NCI-H82 (cell line): ENCODE measurements at places on chromosomes 4 and X.

DNA sequence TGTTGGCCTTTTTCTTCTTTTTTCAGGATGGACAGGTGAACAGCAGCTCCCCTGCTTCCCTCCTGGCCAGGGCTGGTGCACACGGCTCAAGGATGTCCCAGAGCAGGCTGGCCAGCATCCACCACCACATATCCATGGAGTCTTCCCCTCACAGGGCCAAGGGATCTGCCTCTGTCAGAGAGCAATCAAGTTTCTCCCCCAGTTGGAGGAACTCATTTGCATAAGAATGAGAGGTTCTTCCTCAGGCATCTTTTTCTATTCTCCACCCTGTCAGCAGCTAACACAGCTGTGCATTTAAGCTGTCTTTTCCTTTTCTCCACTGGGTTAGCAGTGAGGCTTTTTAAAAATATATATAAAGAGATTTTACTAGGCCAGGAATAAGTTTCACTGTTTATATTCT, 143.8 kb downstream of the ANAPC10 start:
- peak; percentile 36 for DNase-seq

DNA sequence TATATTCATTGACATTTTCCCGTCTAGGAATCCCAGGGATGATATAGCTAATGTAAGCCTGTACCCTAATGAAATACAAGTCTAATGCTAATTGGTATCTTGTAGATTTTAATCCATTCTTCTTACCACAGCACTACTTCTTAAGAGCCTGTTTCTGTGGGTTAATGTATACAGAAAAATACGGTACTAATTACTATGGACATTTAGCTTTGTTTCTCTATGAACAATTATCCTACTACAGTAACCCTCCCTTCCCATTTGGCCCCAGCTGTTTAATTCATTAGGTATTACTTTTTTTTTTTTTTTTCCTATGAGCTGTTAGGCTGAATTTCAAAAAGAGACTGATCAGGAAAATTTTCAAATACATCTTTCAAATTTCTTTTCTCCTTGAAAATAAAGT, 245.1 kb upstream of the SLC7A11 start:
- no peak for DNase-seq

DNA sequence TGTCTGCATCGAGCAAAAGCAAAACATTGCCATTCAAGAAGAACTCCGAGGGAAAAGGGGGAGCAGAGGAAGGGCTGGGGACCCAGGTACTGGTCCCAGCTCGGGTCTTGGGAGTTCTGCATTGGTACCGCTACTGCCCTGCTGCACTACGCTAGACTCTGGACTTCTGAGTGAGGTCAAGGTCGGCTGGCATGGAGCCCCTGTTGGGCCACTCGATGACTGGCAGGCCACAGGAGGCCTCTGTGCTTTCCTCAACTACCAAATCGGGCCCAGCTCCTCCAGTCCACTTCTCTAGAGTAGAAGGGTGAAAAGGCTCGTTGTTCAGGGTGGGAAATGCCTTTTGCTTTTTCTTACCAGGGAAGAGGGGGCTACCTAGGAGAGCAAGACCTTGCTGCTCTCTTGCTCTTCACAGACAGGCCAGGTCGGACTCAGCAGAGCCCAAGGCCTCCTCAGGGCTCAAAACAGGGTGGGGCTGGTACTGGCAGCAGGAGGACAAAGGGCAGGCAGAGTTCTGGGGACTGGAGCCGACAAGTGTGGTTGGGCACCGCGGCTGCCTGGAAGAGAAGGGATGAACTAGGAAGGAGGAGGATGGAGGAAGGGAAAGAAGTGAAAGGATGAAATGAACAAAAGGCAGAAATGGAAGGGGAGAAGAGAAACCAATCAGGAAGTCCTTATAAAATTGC, 8.9 kb upstream of the IRAK1 start:
- no peak for DNase-seq

DNA sequence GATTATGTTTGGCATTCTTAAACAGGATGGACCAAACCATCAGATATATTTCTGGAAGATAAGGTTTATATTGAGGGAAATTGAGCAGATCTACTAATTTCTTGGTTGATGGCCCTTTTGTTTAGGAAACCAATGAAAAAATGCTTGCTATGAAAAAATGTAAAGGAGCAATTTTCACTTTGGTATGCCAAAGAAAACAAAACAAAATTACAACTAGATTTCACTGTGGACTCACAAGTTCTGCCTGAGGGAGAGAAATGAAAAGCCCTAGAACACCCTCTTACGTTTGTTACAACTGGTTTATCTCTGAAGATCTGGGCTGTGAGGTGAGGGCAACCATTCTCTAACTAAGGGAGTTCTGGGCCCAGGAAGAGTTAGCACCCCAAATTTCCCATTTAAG, 122.5 kb upstream of the IL15 start:
- DNase-seq, result no peak

DNA sequence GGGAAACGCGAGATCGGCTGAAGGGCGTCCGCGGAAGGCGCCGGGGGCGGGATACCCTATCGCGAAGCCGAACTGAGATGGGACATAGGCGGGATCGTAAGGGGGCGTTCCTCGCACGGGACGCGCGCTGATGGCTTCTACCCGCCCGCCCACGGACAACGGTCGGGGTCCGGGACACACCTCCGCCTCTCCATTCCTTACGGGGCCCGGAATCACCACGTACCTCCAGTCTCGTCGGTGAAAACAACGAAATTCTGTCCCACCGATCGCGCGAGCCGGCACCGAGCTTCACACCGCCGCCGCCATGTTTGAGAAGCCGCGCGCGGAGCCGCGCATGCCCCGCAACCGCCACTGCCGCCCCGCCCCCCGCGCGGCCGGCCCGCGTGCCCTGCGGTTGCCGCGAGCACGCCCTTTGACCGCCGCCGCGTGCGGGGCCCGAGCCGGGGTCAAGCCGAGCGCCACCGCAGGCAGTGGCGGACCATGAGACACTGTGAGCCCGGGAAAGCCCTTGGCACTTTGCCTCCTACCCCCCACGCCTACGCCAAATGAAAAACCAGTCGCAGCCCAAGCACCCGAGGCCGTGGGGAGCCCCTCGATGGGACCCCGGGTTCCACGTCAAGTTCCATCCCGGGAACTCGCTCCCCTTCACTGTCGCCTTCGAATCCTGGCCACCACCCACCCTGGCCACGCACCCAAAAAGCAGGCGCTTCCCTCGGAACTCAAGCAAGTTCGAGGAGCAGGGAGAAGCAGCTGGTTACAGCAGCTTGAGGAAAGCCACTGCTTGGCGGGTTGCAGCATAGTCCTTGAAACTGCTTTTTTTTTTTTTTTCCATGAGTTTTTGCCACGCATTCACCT, at the start of gene SCML2:
TSS of gene SCML2 (minus strand) at position 320 of the 855 bp plus-strand sequence. CDS start 20,617 bp downstream, outside the sequence.
- peak; percentile 65 for DNase-seq

DNA sequence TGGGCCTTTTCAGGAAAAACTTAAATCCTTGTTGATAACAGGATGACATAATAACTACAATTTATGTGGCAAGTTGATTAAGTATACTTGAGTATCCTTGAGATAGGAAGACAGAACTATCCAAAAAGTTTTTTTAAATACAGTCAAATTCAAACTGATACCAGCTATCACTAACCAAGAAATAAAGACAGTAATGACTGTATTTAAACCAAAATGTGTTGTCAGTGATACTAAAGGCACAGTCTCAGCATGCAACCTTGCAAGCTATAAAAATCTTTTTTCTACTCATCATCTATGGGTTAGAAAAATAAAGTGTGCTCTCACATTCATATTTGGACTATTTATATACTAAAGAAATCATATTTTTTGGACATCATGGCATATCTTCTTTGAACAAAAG, 64.7 kb downstream of the PAPSS1 start:
- DNase-seq, result no peak

DNA sequence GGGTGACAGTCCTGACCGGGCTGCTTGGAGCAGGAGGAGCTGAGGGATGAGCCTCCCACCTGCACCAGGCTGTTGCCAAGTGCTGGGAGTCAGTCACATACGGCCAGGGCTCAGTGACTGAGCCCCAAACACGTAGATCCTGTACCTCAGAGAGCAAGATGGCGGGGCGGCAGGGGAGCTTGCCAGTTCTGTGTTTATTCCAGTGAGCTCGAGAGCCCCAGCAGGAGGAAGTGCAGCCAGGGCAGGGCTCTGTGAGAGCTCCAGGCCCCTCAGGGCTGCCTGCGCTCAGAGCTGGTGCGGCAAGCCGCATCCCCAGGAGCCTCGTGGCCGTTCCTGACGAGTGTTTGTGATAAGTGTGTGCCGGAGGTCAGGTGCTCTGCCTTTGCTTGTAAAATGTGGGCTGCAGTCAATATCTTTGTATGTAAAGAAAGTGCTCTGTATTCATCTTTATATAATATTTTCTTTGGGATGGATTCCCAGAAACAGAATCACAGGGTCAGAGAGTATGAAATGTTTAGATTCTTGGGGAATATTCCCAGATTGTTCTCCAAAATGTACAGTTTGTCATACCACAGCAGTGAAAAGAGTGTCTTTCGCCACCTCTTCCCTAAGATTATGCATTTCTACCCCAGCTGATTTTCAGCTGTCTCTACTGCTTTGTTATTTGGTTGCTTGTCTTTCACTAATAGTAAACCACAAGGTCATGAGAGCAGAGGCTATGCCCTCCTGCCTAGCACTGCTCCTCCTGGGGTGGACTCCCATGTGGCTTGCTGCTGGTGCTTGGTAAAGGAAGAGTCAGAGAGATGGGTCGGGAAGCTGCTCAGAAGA, 50.3 kb downstream of the NELFA start:
- no peak for DNase-seq

GRCh38 chrX:43679778-43680177, 23.7 kb downstream of the MAOA start:
- no peak for DNase-seq

DNA sequence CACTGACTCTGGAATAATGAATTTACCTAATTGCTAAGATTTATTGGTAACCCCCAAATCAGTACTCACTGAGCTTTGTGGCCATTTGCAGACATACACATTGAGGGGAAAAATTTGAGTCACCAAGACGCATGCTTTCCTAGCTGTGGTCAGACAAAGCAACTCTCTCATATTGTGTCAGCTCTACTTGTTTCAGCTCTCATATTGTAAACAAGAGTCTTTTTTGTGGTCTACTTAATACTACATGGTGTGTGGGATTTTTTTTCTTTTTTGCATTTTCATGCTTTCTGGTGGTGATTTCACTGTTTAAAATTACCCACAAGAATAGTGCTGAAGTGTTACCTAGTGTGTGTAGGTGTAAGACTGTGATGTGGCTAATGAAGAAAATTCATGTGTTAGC, 428.2 kb upstream of the GALNT7 start:
- no peak for DNase-seq

DNA sequence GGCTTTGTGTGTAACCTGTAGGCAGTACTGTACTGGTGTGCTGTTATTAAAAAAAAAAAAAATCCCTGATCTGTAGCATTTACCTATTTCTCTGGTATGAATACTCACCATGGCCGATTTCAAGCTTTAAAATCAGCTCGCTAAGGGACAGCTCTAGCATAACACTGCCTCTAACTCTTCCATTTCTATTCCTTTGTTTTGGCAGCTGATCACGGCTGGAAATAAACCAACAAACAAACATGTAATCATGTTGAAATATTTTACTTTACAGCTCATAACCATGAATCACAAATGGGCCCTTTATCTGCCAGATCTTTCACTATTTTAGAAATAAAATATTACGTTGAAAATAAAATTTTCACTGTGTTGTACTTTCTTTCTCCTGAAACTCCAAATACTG, 60.5 kb upstream of the IL15 start:
- DNase-seq, result no peak

GRCh38 chrX:69148946-69149345, 16.3 kb downstream of the PJA1 start:
- no peak for DNase-seq

- no peak for DNase-seq
Observed at GRCh38 chr4:54547299-54548097, 110.3 kb upstream of the KIT start.

DNA sequence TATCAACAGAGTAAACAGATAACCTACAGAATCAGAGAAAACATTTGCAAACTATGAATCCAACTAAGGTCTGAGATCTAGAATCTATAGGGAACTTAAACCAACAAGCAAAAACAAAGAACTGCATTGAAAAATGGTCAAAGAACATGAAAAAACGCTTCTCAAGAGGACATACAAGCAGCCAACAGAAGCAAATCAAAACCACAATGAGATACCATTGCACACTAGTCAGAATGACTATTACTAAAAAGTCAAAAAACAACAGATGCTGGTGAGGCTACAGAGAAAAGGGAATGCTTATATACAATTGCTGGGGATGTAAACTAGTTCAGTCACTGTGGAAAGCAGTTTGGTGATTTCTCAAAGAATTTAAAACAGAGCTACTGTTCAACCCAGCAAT, 255.7 kb downstream of the TMEM47 start:
- no peak for DNase-seq

DNA sequence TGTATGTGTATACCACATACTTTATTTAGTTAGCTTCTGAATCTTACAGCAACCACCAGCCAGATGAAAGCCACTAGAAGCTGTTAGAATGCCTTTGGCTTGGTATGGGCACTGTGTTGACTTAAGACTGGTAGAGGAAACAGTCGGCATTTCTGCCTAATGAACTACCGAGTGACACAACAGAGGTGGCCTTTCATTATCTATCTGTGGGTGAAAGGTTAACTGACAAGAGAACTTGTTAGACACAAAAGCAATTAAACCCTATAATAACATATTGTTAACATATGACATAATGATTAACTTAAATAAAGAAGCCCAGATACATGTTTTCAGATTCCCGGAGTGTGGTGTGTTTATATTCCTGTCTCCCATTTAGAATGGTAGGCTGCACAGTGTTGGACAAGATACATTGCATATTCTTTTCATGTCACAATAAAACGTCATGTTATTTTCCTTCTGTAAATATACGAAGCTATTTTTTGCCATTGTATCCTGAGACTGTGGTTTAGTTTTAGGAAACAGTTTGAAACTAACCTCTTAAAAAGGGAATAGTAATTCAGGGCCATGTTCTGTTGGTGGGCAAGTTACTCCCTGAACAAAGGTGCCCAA, 181.5 kb downstream of the SLIT2 start:
- DNase-seq, result peak; percentile 22

- DNase-seq, result peak; percentile 89
Observed at GRCh38 chr4:4430492-4431195, 43.7 kb downstream of the NSG1 start.

GRCh38 chr4:86621435-86621834, 27.3 kb downstream of the PTPN13 start:
- no peak for DNase-seq

GRCh38 chrX:102899940-102900916, 36.8 kb upstream of the RAB40AL start:
- DNase-seq, result peak; percentile 76

DNA sequence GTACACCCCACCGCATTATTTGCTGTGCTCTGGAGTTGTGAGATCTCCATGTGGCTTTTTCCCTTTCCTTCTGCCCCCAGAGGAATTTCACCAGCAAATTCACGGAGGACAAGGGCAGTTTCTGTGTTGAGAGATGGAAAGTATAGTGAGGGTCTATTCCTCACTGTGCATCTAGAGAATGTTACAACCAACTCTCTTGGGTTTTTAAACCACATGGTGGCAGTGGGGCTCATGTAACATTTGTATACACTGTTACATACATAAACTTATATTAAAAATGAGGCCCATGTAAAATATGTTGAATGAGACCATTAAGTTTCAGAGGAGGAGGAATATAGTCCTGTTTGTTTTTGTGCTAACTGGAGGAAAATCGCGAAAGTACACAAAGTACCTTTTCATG, 909 bp upstream of the PRKG2 start:
- peak; percentile 43 for DNase-seq
